ENCODE measurements at places on chromosomes 2 and 18. TPM values are rescaled to one million over a fixed set of nuclear protein-coding genes. Genes with fewer than 3 reads are reported as not detected.

Gene ACTR1B
- polyA plus RNA-seq: 68.3 TPM

GRCh38 chr2:260507-261161 lies 3.2 kb downstream of the SH3YL1 start:
- H3K27ac ChIP-seq: peak overlapping the region; percentile 45
- no peaks in the 10 kb centered on the region for H3K27me3 ChIP-seq
- H3K36me3 ChIP-seq: peaks cover 3% of the 10 kb centered on the region
- DNase-seq: peak; percentile 74

Gene CCDC85A
- polyA plus RNA-seq: 1.2 TPM

DNA sequence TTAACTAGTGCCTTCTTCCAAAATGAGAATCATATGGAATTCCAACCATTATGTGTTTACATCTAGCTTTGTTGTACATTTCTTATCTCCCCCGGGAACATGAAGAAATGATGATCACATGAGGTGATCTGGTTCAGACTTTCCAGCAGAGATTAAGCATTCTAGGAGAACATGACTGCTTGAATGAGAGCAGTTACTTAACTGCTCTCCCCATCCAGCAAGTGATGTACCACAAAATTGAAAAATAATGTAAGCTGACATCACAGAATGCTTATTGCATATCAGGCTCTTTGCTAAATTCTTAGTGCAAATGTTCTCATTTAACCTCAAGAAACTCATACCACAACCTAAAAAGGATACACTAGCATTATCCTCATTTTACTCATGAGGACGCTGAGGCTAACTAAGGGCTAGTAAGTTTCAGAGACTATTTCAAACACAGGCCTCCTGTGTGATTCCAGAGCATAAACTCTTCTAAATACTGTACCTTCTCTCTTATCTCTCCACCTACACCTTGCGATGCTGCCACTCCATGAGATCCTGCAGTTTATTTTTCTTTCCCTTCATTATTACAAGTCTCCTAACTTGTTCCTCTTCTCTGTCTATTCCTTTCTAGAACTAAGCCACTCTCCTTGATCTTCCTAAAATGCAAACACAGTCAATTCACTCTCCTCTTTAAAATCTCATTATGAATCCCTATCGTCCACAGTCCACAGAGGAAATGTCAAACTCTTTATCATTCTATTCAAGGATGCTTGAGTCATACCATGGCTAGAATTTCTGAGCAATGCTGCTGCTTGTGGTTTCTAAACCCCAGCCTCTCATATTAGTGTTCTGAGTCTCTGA lies 1224.8 kb upstream of the ZEB2 start:
- H3K27ac ChIP-seq: no peak overlapping the region
- H3K36me3 ChIP-seq: no peaks in the 10 kb centered on the region
- H3K27me3 ChIP-seq: no peaks in the 10 kb centered on the region
- no peak overlapping the region for H3K4me3 ChIP-seq
- no peak for DNase-seq

DNA sequence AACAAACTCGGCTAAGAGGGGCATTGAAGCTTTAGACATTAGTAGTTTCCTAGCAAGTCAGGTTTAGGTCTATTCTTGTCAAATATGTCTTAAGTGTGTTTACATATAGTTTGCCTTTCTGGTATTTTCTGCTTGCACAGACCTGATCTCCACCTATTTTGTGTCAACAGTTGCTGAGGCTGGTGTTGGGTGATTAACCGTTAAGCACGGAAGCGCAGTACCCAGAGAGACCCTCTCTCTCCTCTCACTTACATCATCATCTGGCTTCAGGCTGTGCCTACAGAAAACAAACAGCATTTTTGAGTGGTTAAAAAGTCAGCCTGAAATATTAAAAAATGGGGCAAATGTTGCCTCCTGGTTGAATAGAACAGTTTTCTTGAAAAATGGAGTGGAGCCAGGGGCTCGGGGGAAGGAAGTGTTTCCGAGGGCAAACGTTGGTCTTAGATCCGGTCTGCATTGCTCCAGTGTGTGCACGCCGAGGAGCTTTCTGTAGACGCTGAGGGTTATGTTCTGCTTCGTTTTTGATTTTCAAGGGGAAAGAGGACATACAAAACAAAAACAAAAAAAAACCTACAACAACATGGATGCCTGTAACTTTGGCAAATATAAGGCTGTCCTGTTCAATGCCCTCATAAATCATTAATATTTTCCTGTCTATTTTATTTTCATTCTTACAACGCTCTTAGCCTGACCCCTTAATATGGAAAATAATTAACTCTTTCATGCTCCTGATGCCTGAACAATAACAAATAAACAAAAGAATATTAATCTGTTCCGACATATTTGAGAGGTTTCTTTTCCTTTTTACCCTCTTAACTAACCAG lies 120.8 kb downstream of the MEIS1 start:
- no peak overlapping the region for H3K4me3 ChIP-seq
- no peak overlapping the region for H3K27ac ChIP-seq
- H3K27me3 ChIP-seq: no peaks in the 10 kb centered on the region
- H3K36me3 ChIP-seq: peaks cover 2% of the 10 kb centered on the region
- peak; percentile 19 for DNase-seq

DNA sequence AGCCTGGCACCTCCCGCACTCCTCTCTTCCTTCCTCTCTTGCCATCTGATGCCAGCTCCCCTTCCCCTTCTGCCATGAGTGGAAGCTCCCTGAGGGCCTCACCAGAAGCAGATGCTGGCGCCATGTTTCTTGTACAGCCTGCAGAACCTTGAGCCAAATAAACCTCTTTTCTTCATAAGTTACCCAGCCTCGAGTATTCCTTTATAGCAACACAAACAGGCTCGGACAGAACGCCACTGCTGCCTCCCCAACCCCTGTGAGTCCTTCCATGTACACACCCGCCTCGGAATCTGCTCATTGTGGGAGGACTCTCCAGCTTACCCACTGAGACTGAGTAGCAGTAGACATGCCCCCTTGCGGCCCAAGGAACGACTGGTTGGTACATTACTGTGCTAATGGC lies 8.3 kb upstream of the RPS7 start:
- H3K27ac ChIP-seq: no peak overlapping the region
- no peak for DNase-seq
- no peaks in the 10 kb centered on the region for H3K4me1 ChIP-seq
- no peak overlapping the region for H3K4me3 ChIP-seq
- no peaks in the 10 kb centered on the region for H3K27me3 ChIP-seq
- H3K36me3 ChIP-seq: no peaks in the 10 kb centered on the region

- H3K4me3 ChIP-seq: no peak overlapping the region
- no peaks in the 10 kb centered on the region for H3K27me3 ChIP-seq
- no peak overlapping the region for H3K27ac ChIP-seq
- H3K36me3 ChIP-seq: no peaks in the 10 kb centered on the region
Measured at GRCh38 chr2:57434441-57434840, 612.2 kb upstream of the VRK2 start.

DNA sequence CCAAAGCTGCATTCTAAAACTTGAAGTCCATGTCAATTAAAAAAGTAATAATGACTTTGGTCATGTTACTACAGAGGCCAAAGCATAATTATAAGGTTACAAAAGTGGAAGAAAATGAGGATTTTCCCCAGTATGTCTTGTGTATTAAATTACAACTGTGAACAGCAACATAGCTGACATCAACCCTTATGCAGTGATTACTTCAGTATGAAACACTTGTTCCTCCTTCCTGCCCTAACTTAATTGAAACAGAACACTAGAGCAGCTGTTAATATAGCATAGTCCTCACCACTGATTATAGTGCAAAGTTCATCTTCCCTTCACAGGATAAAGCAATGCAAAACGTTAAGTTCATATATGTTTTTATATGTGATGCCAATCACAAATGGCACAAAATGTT lies 29.9 kb downstream of the EPB41L3 start:
- no peaks in the 10 kb centered on the region for H3K27me3 ChIP-seq
- no peaks in the 10 kb centered on the region for H3K4me1 ChIP-seq
- no peaks in the 10 kb centered on the region for H3K36me3 ChIP-seq
- DNase-seq: peak; percentile 56
- no peak overlapping the region for H3K4me3 ChIP-seq
